ENCODE measurements at places on chromosomes 7 and 10.

GRCh38 chr7:155815332-155816191 is 3.3 kb upstream of the SHH start:
- no peak for DNase-seq

- no peak for DNase-seq
Measured at GRCh38 chr7:65397730-65398142, 24.1 kb downstream of the ZNF92 start.

DNA sequence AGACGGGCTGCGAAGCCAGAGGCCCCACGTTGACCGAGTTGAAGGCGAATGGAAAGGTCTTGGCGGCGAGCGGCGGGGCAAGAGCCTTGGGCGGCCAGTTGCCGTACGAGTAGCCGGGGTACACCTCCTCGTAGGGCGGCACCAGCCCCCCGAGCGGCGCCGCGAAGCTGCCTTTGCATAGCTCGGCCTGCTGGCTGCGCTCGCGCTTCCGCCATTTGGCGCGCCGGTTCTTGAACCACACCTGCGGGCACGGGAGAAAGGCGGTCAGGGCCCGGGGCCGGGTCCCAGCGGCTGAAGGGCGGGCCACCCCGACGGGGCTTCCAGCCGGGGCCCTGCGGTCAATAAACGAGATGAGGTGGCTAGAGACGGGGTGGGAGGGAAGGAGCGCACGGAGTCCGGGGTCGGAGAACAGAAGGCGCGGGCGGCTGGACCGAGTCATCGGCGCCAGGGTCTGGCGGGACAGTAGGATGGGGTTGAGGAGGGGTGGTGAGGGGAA is 4.8 kb downstream of the ELOVL3 start:
- DNase-seq: no peak

DNA sequence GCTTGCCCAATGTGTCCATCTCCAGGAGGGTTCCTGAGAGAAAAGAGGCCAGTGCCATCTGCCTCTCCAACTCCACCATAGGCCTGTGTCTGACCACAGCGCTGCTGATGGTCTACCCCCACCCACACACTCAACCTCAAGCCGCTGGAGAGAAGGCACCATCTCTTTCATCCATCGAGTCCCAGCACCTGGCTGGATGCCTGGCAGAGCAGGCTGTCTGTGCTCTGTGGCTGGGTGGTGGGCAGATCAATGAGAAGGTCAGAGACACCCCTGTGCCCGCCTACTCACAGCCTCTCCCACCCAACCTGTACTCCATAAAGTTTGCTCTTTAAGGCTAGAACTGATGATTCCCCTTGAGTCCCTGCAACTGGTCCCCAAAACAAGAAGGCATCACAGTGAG is 58.0 kb downstream of the CLRN3 start:
- DNase-seq: no peak

- DNase-seq: no peak
Measured at GRCh38 chr10:35711615-35712411, 69.7 kb upstream of the FZD8 start.

- DNase-seq: no peak
Measured at GRCh38 chr10:121873236-121873635, 54.6 kb downstream of the ATE1 start.

DNA sequence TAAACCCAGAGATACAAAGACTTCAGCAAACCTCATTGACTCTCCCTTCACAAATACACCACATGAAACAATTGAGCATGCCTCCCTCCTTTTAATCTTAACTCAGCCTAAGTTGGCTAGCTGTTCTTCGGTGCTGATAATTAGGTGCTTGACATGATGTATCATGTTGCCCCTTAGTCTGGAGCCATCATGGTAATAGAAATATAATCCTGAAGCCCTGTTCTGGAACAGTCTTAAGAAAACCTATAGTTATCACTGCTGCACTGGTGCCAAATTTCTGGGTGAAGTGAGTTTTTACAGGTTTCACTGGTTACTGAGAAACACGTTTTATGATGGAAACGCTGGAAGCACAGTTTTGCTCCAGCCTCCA is 306.1 kb downstream of the LRMDA start:
- DNase-seq: no peak

DNA sequence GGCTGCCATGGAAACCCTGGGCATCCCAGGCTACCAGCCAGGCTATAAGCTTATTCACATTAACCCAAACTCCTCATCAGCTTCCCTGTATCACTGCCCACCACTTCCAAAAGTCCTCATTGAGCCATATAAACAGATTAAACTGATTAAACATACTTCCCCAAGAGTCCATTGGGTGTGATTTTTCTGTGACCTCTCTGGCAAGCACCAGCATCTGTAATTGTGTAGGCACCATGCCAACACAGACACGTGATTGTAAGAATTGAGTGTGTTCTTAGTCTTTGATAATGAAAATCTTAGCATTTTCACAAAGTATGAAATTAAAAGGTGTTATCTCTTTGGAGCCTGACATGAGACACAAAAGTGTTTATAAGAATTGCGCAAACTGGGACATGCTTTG is 679.3 kb downstream of the TYW1 start:
- DNase-seq: no peak

DNA sequence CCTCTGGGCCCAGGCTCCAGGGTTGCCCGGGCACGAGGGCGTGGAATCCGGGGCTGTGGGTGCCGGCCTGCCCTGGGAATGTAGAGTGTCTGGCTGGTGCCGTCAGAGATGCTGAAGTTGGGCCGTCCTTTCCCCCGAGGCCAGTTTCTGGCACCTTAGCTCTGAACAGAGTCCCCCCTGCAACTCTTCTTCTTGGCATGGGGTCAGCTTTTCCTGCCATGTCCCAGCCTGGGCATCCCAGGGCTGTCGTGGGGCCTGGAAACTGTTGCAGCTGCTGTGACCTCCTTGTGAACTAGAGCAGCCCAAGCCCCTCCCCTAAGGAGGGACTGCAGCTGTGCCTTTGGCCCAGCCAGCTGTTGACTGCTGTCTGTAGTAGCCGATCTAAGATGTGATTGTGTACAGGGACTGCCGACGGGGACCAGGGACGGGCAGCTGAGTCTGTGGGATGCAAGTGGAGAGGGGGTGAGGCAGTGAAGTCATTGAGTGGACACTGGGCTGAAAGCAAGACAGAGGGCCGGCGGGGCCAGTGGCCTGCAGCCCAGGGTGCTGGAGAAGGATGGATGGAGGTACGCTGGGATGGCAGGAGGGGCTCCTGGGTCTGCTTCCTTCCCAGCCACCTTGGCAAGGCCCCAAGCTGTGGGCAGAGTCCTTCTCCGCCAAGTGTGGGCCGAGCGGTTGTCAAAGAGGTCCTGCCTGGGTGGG is 35.8 kb downstream of the GBX1 start:
- no peak for DNase-seq
